ENCODE measurements at places on chromosomes 11 and 22.

DNA sequence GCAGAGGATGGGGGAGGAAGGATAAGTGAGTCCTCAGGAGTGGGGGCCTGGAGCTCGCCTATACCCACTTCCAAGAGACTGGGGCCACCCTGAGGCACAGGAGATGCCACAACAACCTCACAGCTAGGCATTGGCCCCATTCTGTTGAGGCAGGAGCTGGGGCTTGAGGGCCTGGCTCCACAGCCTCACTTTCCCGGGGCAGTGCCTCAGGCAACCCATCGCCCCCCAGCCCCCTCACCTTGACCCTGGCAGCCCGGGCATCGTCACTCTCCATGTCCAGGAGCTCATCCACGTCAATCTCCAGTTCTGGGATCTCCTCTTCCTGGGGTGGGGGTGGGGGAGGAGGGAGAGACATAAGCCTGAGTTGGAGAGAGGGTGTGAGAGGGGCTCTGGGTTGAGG is 1.8 kb downstream of the PPP1R14B start:
- DNase-seq: no peak

GRCh38 chr11:17479284-17480214 is 2.9 kb upstream of the ABCC8 start:
- DNase-seq: peak; percentile 66

DNA sequence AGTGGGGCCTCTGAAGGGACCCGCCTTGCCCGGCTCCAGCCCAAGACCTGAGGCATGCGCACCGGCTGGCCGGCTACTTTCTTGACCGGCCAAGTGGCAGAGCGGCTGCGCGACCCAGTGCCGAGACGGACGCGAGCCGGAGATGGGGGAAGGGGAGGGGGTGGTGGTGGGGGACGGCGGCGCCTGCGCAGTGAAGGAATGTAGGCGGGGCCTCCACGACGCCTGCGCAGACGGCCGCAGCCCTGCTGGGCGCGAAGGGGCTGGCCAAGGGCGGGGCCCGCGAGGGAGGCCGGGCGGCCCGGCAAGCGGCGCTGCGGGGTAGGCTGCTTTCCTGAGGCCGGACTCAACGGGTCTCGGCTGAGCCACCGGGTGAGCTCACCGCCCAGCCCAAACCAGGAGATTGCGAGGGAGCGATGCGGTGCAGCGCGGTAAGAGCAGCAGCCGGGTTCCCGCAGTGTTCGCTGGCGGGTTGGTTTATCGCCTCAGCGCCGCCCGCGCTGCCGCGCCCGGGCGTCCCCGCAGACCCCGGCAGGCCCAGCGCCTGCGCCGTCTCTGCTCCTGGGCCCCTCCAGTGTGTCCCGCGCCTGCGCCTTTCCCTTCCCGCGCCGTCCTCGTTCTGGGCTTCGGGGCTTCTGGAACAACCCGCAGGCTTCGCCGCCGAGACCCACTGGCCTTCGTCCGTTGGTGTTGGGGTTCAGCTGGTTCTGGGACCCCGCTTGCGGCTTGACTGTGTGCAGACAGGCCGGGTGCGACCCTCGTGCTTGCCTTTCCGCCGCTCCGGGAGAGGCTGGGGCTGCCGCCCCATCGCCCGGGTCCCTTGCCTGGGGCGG is at the start of gene SPECC1L:
Gene SPECC1L, plus strand, starts transcription at position 276 of the 830 bp plus-strand sequence. CDS start 31,401 bp downstream, outside the sequence.
- peak; percentile 83 for DNase-seq

- peak; percentile 39 for DNase-seq
Measured at GRCh38 chr11:19935507-19935906, 222.9 kb downstream of the NAV2 start.

DNA sequence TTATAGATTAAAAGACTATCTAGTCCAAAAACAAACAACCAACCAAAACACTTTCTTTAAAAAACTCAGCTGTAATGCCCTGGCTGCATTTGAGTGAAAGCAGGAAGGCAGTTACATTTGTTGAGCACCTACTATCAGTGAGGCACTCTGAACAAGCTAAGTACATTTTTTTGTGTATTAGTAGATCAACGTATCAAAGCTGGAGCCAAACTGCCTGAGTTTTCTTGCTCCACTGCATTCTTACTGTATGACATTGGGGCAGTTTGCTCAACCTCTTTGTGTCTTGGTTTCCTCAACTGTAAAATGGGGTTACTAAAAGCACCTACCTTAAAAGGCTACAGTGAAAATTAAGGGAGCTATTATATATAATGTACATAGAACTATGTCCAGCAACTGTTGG is 22.0 kb downstream of the COA4 start:
- no peak for DNase-seq

GRCh38 chr11:83681031-83681781 is 395.0 kb upstream of the CCDC90B start:
- no peak for DNase-seq

DNA sequence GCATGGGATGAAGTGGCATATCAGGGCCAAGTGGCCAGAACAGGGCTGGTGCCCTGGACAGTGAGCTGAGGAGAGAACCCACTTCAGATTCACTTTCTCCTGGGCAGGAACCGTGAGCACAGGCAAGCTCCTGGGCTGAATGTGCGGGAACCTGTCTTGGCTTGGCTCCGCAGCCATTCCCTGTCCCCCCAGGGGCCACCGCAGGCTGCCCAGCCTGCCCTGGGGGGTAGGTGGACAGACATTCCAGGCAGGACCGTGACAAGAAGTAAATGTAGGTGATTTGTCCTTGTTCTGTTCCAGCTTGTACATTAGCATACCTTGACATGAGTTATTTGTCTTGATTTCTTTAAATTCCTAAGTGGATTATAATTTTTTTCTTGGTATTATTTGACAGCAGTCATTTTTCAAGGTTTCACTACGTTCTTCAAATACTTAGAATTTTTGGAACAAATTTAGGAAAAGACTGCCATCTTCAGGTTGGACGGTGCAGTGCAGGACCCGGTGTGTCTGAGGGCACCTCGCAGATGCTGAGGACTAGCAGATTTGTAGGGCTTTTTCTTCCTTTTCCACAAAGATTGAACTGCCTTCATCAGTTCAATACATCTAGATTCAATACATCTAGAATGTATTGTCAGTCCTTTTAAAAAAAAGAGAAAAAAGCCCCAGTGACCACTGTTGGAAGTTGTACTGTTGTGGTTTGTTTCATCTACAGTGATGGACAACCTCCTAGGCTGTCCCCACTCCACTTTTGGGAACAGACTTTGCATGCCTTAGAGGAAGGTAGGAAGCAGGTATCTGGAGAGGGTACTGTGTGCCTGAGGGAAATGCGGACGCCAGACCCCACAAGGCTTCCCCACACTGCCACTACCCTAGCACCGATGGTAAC is 115.1 kb upstream of the RASSF10 start:
- DNase-seq: peak; percentile 59

- DNase-seq: peak; percentile 39
Measured at GRCh38 chr11:7098235-7098832, 9.5 kb downstream of the RBMXL2 start.

DNA sequence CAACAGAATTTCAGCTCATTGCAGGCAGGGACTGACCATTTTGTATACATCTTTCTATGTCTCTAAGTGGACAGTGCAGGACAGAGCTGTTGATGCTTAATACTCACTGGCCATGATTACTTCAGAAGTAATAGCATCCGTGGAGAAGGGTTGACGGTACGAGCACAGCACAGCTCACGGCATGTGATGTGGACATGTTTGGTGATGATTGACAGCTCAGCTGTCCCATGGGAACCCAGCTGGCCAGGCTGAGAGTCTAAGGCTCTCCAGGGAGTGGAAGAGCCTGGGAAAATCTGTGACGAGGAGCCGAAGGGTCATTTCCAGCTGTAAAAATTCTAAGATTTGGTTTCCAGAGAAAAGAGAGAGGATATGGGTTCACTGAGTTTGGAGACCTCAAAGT is 198.2 kb downstream of the SNX19 start:
- DNase-seq: no peak

DNA sequence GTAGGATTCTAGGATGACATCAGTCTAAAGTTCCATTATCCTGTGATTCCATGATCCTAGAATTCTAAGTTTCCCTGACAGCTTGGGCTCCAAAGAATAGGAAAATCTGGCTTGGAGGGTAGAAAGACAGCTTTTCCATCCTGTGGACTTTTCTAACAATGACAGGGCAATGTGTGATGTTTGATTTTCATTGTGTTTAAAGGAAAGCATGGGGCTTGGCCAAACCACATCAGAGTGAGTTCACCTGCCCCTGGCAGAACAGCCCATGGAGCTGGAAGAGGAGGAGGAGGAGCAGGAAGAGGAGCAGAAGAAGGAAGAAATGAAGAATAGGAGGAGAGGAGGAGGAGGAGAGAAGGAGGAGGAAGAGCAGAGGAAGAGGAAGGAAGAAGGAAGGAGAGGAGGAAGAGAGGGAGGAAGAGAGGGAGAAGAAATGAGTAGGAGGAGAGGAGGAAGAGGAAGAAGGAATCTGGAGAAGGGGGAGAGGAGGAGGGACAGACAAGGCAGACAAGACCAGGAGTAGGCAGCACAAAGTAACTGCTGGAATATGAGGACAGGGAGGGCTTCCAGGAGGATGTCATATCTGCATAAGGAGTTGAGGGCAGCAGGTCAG is 53.1 kb upstream of the WNT11 start:
- no peak for DNase-seq

DNA sequence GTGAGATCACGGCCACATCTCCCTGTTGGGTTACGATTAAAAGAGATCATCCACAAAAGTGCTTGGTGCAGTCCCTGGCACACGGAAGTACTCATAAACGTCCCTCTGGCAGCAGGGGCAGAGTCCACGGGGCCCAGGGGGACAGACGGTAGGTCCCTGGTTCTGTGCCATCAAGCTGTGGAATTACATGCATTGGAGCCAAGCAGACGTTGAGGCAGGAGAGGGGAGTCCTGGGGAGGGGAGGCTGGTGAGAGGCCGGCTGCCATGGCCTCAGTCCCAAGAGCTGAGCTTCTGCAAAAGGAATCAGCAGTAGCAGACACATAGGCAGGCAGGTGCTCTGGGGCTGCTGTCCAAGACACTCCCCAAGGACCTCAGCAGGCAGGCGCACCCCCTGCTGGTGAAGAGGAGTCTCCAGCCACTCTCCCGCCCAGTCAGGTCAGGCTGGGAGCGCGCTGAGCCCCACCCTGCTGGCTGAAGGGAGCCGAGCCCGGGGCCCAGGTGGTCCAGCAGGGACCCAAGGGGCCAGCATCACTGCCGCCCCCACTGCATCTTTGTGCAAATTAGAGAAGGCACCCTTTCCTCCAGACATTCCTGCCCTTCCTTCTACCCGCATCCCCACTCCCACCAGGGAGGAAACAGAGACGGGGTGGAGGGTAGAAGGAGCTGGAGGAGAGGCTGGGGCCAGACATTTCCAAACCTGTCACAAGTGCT is 7.6 kb upstream of the KCTD17 start:
- DNase-seq: no peak

DNA sequence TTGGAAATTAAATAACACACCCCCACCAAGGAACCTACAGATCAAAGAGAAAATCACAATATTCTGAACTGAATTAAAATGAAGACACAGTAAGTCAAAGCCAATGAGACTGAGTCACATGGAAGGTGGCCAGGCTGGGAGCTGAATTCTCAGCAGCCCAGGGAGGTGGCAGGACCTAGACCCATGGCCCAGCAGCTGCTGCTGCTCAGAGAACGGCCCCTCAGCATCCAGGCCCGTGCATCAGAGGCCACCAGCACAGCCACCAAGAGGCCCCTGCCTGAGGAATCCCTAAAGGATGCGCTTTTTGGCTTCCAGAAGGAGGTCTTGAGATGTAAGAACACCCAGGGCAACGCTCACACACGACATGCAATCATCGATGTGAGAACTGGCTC is 35.0 kb downstream of the TBX1 start:
- no peak for DNase-seq

- no peak for DNase-seq
Measured at GRCh38 chr11:105538588-105538987, 71.3 kb upstream of the GRIA4 start.

DNA sequence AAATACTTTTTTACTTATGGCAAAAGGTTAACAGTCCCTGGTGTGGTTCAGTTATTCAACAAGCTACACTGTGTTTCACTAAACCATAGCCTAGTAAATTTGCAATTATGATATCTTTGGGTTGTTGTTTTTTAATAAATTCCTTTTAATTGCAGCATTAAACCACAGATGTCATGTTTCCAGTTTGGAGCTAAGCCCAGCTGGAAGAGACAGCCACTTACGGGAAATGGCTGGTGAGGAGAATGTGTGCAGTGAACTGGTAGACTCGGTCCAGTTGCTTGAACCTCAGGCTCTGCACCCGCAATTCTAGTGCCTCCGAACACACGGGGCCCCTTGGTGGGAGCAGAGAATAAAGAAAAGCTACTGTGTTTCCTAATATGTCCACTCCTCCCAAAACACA is 70.8 kb downstream of the WNT11 start:
- DNase-seq: no peak

DNA sequence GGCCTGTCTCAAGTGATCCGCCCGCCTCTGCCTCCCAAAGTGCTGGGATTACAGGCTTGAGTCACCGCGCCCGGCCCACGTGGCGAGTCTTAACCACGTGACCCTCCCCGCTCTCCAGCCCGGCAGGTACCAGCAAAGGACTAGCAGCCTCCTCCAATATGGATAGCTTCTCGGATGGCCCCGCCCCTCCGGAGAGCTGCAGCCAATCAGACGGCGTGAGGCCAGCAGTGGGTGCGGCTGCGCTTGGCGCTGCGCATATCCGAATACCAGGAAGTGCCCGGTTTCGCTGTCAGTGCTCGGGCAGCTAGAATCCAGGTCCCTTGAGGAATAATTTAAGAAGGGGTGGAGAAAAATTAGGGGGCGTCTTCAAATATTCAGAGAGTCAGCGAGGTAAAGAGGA is 14.7 kb upstream of the PISD start:
- DNase-seq: peak; percentile 90

DNA sequence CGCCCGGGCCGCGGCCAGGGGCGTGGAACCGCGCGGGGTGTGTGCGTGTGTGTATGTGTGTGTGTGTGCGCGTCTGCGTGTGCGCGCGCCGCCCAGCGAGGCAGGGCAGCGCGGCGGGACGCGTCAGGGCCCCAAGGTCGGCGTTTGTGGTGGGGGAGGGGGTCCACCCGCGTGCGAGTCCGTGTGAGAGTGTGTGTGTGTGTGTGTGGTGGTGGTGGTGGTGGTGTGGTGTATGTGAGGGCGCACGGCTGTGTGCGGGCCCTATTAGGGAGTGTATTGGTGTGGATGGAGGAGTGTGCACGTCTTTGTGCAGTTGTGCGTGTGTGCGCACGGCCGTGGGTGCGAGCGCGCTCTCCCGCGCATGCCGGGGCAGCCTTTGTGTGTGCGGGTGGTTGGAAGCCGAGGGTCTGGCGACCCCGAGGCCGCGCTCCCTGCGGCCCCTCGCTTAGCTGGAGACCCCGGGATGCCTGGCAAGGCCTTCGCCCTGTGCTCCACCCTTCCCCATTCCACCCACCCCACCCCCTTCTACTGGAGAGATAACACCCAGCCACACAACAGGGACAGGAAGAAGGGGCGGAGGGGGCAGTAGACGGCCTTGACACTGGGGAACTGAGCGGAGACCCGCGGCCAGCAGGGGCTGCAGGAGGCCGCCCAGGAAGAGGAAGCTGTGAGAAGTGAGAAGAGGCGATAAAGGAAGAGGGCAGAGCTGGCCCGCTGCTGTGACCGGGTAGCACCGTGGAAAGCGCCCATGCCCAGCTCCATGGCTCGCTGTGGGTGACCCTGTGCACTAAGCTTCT is 528 bp upstream of the ARRB1 start:
- no peak for DNase-seq

GRCh38 chr11:125215976-125216375 is 51.4 kb downstream of the PKNOX2 start:
- DNase-seq: no peak

GRCh38 chr22:32904044-32904443 is 102.5 kb downstream of the TIMP3 start:
- peak; percentile 17 for DNase-seq
